Head of caudate nucleus (tissue), 42 donors: ENCODE measurements at places on chromosomes 7 and 10.

GRCh38 chr7:74037609-74038008 lies 9.6 kb downstream of the ELN start:
- no peak for DNase-seq

DNA sequence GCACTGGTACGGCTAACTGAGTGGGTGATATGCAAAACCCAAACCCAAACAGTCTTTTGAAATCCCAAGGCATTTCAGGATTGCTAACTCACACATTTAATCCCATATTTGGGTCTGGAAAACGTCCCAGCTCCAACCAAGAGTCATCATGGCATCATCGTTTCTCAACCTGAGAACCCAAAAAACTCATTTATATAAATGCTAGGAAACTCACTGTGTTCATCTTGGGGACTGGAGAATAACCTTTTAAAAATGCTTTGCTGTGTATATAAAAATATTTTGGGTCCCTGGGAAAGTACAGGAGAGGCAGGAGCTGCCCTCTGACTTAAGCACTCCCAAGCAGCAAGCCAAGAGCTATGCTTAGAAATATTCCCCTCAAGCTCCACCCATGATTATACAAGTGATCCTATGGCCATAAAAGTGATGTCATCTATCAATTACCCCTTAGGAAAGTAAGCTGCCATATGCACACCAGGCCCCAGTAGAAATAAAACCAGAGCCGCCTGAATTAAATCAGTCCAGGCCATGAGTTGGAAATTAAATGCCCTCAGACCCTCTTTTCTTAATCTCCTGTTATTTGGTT lies 352.1 kb downstream of the FRMD4A start:
- no peak for DNase-seq

GRCh38 chr10:70328018-70328417 lies 44.2 kb upstream of the NPFFR1 start:
- no peak for DNase-seq

- no peak for DNase-seq
Measured at GRCh38 chr7:137538361-137538762, 194.8 kb upstream of the PTN start.

DNA sequence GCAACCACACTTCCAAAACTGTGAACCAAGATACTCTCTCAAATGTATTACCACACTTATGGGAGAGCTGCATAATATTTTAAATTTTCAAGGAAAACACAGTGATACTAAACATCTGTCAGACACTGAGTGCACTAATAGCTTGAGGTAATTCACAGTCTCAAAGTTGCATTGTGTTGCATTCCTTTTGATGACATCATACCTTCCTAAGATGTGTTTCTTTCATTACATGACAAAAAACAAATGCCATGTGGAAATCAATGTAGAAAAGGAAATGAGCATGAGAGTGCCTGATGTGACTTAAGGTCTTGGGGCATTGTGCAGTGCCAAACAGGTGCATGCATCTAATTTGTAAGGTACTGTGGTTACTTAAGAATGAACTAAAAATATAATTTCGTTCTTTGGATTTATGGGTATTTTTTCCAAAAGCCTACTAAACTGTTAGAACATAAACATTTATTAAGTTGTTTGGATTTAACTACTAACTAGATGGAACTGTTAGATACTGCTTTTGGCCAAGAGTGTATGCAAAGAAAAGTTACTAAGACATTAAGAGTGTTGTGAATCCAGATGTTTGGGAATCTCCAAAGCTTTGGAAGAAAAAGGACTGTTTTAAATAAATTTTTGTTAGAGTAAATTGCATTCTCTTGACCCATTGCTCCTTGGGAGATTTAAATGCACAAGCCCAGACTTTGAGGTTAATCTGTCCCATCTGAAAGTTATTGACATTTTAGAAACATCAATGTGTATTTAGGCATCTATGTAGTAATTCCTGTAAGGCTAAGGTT lies 496.2 kb upstream of the SEMA3D start:
- no peak for DNase-seq

GRCh38 chr10:58384095-58384494 lies 1.1 kb upstream of the TFAM start:
- DNase-seq = no peak

DNA sequence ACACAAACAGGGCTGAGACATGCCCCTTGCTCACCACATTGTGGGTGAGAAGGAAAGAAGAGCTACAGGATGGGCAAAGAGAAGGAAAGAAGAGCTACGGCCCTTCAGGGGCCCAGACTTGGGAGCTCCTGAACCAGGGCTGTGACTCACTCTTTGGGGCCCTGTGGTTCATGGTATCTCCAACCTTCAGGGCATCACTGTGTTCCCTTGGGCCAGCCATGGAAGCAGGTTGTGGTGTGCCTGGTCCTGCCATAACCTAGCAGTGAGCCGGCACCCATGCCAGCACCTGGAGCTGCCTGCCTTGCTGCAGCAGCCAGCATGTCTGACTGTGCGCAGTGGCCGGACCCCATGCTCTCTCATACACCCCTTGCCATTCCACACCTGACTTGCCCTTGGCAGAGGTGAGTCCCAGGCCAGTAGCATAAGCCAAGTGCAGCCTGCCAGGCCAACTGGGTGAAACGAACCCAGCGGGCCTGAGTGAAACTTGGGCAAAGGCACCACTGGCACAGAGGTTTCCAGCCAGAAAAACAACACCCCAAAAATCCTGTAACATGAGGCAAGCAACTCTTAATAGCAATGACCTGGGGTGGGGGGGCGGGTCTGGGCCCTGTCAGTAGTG lies 89.0 kb upstream of the CACUL1 start:
- no peak for DNase-seq

DNA sequence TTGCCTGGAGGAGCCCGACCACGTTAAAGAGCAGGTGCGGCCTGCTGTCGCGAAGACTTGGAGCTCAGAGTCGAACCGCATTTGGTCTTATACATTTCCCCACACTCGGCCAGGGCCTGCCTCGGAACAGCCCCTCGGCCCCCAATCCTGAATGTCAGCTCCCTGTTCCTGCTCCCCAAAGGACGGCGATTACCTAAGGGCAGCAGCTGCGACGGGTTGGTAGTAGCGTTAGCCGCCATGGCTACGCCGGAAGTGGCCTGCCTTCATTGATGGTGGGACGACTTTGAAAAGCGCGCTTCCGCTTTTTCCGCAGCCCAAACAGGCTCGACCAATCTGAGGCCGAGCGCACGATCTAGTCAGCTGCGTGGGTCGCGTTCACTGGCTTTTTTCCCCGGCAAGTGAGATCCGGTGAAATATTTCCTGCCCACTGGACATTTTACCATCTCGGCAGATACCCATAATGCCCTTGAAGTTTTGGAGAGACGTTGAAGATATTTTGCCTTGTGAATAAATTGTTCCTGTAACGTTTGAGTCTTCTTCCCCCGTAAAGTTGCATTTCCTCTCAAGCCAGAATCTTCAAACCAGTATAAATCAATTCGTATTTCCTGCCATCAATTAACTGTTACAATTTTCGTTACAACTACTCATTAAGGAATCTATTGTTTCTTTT lies at the start of gene LSM5:
LSM5 (minus strand) TSS at position 254 of the 670 bp plus-strand sequence; CDS start at position 239, 15 bp downstream.
- DNase-seq = peak; percentile 91

DNA sequence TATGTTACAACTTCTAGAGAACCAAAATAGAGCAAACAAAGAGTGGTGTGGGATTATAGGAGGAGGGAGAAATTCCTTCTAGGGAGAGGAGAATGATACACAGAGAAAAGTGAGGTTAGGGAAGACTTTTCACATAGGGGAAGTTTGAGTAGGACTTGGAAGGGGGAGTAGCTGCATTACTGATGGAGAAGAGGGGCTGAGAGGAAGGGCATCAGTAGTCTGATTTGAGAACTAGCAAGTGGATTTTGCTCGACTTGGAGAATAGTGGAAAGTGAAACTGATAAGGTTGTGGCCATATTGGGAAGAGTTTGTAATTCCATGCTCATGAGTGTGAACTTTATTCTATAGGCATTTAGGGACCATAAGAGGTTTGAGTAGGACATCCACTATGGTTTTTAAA lies 6.1 kb downstream of the NRF1 start:
- DNase-seq = no peak

DNA sequence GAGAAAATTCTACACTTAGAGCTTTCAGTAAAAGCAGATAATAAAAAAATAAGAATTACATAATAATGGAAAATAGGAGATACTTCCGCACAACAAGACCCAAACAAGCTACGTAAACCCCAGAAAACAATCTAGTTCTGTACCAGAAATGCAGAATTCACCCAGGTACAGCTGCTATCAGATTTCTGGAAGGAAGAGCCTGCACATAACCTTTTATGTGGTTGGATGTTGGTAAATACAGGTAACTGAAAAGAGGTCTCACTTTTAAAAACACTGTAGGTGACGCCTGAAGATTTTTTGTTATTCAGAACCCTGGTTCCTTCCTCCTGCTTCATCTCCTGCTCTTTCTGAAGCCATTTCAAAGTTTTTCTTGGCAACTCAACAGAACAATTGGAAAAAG lies 29.9 kb downstream of the PANK1 start:
- no peak for DNase-seq

DNA sequence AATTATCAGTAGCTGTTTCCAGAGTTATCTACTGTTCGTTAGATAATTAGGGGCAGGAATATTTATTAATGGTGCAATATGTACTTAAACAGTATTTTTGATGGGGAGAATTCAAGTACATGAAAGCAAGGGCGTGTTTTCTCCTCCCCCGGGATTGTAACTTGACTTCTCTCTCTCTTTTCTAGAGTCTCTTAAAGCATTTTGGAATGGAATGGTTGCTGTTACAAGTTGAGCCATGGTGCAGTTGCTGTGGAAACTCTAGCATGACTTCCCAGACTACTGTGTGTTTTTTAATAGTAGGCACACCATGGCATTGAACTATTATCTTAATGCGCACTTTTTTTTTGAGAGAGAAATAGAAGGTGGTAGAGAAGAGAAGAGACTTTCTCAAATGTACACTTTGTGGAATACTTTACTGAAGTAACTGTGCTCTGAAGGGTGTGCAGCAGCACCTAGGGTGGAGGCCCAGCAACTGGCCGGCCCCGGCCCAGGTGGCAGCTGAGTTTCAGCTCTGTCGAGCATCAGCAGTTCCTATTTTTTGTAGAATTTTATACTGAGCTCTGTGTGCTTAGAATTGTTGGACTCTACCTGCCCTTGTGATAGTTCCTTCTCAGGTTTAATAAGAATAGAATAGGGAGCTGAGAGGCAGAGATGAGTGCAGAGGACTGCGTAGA lies 64.4 kb downstream of the CCNY start:
- no peak for DNase-seq

DNA sequence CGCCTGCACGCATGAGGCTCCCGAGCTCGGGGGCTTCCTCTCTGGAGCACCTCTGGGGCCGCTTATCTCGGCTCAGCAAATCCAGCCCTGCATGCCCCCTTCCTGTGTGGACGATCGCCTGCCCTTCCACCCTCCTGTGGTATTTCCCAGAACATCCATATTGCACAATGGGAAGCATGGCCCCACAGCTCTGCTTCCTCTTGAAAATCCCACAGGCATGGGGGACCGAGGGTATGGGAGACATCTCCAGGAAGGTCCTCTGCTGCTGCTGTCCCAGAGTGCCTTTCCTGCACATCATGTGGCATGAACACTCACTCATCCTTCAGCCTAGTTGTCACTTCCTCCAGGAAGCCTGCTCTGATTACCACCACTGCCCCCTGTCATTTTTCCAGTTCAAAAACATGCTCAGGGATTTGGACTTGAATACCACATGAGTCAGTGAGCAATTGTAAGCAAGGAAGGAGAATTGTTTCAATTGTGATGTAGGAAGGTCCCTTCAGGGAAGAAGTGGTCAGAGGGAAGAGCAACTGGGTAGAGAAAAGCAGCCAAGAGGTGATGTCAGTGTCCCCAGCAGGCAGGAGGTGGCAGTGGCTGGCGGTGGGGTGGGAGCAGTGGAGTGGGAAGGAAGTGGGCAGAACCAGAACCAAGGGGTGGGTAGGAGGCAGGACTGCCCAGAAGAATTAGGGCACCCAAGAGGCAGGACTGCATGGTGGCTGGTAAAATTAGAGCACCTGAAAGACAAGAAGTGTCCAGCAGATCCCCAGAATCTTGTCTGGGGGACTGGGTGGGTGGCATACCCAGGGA lies 67.5 kb upstream of the ZMIZ1 start:
- no peak for DNase-seq

DNA sequence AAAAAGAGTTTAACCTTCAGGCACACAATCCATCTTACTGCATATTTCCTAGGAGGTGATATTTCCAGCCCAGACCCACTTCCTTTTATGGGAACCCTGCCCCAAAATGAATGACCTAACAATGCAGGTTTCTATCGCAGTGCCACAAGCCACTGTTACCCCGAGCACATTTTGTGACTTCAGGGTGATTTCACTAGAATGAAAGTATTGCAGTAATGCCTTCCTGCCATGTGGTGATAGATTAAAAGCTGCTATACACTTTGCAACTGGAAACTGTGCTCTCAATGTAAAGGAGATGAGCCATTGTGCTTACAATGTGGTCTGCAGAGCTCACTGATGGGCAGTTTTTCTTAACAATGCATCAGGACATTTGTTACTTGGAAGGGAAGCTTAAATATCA lies 90.5 kb upstream of the RSU1 start:
- DNase-seq = no peak

- DNase-seq = no peak
Measured at GRCh38 chr10:22231260-22231659, 13.4 kb upstream of the EBLN1 start.

DNA sequence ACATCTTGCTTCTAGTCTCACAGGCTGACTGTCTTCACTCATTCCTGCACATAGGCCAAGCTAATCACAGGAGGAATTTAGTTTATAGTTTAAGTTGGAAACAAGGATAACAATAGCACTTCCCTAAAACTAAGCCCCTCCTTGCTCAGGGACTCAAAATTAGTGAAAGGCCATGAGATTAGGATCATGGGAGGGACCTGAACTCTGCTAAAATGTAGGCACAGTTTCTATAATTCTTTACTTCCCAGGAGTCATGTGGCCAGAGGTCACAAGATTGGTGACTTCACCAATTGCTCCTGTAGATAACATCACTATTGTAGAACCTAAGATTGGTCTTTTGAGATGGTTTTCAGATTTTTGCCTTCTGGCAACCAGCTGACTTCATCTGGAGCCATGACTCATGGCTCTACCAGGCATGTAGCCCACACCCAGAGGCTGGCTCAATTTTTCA lies 14.8 kb upstream of the UPP1 start:
- no peak for DNase-seq

GRCh38 chr7:32042900-32043299 lies 27.3 kb downstream of the PDE1C start:
- no peak for DNase-seq

GRCh38 chr10:96252730-96253129 lies 18.6 kb downstream of the BLNK start:
- DNase-seq = no peak

DNA sequence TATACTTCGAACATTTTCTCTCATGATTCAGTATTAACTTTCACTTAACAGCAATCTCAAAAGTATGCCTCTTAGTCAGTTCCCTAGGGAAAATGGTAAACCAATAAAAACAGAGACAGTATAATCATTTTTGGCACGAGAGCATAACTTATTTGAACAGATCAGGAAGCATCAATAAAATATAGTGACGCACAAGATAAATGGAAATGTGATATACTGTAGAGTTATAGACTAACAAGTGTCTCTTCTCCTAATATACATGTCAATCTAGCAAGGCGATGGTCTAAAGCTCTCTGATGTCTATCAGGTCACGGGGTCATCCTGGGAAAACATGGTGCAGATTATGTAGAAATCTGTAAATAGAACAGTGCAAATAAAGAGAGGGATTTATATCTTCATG lies 131.6 kb downstream of the HGF start:
- DNase-seq = no peak
